ENCODE measurements at places on chromosomes 1 and 21.

DNA sequence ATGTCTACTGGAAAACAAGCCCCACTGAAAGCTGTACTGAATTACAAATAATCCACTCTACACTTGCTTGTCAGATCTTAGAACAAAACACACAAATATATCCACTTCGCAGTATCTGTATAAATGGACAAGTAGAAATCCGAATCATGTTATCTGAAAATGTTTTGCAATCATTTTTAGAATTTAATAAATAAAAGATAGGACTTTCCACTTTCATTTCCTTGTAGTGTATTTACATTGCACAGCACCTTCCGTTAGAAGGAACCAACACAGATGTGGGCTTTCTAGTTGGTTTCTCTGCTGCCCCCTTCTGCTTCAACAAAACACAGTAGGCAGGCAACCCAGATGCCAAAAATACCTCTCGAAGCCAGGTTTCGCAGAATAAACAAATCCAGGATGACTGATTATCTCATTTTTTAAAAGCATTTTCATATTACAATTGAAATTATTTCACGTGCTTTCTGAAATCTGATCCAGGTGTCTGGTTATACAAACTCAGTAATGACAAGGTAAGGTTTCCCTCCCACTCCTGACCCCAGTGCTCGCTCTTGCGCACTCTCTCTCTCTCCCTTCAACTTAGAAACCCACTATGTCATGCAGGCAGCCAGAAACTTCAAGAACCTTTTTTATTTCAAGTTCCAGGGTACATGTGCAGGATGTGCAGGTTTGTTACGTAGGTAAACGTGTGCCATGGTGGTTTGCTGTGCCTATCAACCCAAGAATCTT, 389.9 kb downstream of the SMYD3 start:
- DNase-seq: peak; percentile 75

DNA sequence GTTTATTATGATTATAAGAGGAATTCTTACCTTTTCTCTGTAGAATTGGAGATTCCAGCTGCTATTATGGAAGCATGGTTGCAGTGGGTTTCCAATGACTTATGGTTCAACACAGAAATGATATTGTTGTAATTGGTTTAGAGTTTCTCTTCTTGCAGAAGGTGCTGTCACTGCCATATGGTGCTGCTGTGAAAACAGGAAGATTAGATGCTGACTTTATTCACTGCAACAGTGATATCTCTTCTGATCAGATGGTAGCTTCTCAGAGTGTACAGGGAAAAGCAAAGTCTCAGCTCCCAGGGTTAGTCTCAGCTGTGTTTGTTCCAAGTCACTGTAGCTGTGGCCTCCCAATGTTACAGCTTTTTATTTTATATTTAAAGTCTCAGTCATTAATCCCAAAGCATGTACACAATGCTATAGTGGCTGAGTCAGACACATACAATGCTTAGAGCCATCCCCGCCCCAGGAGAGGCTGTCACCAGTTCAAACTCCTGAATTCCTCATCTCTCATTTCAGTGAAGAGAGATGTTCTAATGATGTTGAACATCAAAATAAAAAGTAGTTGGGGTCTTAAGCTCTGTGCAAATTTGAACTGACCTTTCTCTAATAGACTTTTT, 42.7 kb upstream of the RGS2 start:
- DNase-seq: no peak

- peak; percentile 88 for DNase-seq
Observed at GRCh38 chr1:169427081-169427641, at the start of gene CCDC181. TSS of gene CCDC181 (minus strand) at chr1:169427474. CDS start at chr1:169424927, 2,547 bp downstream.

GRCh38 chr1:244053831-244054230, 2.7 kb downstream of the ZBTB18 start:
- no peak for DNase-seq

DNA sequence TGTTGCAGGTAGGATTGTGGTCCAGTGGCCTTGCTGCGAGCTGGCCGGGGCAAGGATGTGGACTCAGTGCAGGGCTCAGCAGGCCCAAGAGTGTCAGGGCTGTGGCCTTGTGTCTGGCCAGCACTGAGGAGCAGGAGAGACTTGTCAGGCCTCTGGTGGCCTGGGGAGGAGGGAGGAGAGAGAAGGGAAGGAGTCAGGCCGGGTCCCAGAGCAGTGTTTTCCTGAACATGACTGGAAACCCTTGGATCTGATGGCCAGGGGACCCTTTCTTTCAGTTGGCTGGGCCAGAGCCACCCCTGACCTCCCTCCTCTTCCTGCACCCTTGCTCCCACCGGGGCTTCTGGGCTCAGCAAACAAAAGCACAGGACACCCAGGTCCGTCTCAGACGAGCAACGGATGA, 5.1 kb downstream of the IBA57 start:
- no peak for DNase-seq

- DNase-seq: no peak
Observed at GRCh38 chr1:177116941-177117340, 47.6 kb downstream of the ASTN1 start.

All from SHP77 treated with DMSO at 0.1 percent for 48 hours (cell line).